ENCODE measurements at places on chromosomes 4 and X.

- no peak for DNase-seq
Measured at GRCh38 chrX:97787311-97787710, 903.6 kb downstream of the RPA4 start.

DNA sequence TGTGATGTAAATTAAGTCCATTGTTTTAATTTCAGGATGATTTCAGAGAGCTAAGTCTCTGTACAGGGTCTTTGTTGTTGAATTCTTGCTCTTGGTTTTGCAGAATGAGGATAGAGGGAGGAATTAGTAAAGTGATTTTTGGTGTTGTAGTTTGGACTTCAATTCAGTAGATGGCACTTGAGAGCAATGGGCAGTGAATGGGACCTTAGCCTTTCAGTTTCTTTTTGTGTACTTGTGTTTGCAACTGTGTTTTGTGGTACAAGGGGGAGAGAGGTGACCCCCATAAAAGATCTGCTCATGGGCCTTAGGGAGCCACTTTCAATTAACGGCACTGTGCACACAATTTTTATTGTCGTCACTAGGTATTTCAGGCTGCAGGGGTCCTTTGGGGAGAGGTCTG lies 340.0 kb downstream of the DCAF12L2 start:
- no peak for DNase-seq

DNA sequence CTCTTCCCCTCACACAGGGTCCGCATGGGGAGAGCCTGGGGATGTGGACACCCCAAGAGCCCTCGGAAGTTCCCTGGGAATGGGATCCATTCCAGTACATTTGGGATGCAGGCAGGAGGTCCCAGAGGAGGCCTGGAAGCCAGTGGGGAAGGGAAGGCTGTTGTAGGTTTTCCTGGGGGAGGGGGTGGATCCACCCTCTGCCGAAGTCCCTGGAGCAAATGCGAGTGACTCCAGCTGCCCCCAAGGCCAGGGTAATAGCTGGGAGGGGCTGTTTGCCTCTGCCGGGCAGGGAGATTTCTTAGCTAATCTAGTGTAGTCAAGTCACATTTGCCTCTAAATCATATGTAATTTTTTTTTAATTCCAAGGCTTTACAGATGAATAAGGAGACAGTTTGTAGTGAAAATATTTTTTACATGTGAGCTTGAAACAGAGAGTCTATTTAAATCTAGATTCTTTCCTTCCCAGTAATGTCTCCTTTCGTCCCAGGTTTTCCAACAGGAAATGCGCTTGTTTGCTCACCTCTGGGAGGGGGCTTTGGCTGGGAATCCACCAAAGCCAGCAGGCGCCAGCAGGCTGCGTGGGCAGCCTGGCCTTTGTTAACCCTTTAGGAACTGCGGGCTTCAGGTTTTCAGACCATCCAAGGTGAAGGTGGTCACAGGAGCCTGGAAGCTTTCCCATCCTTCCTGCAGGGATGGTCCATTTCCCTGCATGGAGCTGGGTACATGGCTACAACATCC lies 26.8 kb downstream of the SH3TC1 start:
- no peak for DNase-seq

DNA sequence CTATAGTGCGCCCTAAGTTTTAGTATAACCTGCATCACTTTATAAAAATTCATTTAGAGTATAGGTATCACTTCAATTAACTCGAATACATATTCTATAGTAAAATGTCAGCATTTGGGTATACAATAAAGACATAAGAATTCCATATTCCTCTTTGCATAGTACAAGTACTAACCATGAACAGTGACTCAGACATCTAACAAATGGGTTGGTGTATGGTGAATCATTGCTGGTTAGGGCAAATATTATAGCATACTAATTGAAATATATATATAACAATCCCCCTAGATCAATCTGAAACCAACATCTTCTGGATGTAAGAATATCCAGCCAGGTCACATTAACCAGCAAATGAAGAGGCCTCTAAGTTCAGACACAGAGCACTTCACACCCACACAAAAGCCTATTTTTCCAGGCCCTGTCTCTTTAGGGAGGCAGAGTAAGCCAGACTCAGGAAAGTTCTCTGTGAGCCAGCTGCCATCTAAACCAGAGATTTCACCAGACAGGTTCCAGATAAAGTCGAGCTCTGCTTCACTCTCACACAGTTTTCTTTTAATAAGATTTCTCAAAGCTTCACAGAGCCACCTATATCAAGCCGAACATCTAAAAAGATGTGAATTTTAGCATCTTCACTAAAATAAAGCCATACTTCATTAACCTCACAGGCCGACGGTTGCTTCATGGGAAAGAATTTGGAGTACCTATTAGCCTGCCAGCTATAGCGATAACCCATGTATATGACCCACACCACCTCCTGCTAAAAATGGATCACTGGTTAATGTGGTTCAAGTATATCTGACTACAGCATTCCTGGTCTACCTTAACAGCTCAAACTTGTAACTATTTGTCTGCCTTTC lies 200.0 kb upstream of the FTHL17 start:
- no peak for DNase-seq

GRCh38 chr4:140799686-140800225 lies 43.6 kb upstream of the TBC1D9 start:
- DNase-seq = no peak

GRCh38 chrX:38878641-38879340 lies 77.5 kb downstream of the MID1IP1 start:
- DNase-seq = no peak

- DNase-seq = no peak
Measured at GRCh38 chrX:1596676-1597344, 5.4 kb downstream of the AKAP17A start.

DNA sequence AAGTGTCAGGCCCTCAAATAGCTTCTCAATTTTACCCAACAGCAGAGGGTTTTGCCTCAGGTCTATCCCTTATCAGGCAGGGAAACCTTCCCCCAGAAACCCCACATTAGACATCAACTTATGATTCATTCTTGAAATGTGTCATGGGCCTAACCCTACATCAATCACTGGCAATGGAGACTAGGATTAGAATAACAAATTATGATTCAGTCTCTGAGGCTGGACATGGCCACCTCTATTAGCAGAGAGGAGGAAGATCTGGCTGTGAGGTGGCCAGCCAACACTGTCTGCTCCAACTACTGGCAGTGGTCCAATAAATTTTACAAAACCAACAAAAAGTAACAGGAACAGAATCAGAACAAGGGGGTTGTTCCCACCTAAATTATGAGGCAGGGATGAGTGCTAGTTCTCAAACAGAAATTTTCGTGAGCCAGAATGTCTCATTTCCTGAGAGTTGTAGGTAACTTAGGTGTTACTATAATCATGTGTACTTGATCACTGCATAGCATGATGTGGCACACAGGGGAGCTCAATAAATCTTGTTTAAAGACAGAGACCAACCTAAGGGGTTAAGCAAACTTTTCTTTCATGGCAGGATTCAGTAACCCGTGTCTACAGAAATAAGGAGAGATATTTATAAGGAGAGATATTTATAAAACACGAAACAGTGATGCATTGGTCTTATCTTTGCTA lies 126.8 kb downstream of the NFKB1 start:
- DNase-seq = no peak

GRCh38 chr4:22637306-22637705 lies 55.4 kb upstream of the GBA3 start:
- DNase-seq = no peak

- DNase-seq = no peak
Measured at GRCh38 chr4:81506731-81507130, 35.0 kb upstream of the RASGEF1B start.

DNA sequence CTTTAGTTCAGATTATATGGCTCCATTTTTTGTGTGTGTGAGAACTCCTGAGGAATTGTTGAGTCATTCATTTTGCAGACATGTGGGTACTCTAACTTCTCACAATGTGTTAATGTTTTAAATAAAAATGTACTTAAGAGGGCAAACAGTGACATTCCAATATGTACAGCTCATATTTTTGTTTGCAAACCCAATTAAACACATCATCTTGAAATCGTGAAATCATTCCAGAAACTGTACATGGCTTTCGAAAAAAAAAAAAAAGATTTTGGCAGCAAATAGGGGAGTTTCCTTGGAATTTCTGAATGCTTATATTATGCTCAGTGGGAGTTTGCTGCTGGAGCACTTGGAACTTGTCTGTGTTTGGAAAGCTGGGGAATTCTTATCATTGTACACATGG lies 85.0 kb downstream of the HPGD start:
- no peak for DNase-seq

DNA sequence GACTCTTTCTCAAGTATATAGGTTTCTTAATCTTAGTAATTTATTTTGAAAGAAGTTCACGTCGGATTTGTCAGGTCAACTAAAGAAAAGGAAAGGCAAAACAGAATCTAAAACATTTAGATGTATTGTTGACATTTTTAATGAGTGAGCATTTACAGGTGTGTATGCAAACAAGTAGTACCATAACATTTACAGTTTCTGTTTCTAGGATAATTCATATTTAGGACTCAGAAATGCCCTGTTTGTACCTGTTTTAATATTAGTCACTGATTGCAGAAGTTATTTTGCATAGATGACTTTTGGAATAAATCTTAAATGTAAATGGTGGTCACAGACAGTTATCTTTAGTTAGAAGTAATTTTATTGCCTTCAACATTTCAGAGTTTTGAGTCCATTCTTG lies 151.3 kb upstream of the NUDT6 start:
- no peak for DNase-seq

- DNase-seq = no peak
Measured at GRCh38 chr4:162406637-162407365, 243.0 kb upstream of the FSTL5 start.

DNA sequence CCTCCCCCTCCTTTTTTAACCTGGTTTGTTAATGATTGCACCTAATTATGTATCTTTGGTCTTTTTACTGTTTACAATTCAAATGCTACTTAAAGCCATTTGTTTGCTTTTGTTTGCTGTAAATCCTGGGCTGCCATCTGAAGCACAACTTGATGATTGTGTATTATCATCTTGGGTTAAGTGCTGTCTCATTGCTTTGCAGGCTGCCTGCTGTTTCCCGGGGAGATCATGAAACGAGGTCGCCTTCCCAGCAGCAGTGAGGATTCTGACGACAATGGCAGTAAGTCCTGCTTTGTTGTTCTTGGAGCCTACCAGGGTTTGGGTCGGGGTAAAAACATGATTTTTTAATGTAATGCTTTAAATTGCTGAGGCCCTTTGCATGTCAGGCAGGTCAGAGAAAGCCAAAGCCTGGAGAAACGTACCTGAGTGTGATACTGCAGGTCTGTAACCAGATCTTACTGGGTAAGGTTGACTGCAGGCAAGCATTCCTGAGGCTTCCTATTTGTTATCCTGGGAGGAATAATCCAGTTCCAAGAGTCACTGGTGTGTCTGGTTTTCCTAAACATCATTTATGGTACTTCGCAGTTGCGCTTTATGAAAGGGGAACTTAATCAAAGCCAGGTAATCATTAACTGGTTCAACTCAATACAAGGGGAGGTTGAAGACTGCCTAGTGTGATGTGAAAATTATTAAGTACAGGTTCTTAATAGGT lies 22.2 kb downstream of the JADE1 start:
- DNase-seq = peak; percentile 66

GRCh38 chr4:184994010-184994622 lies 24.2 kb upstream of the HELT start:
- DNase-seq = no peak

DNA sequence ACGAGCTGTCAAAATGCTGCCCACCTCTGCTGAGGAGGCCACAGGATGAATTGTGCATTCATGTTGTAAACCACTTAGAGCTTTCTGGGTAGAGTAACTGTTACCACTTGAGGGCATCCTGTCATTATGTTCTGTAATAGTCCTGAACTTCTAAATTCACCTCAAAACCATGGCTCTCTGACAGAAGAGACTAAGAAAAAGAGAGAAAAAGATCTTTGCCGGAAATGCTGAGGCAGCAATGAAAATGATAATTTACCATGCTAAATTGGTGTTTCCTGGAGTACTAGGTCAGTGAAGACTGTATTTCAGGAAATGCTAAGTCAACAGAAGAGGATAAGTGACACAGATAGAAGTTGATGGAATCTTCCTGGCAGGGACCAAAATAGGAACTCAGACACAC lies 942.3 kb upstream of the SLIT2 start:
- DNase-seq = no peak

- no peak for DNase-seq
Measured at GRCh38 chr4:70946939-70947338, 44.8 kb downstream of the MOB1B start.

GRCh38 chr4:156411531-156411930 lies 457.9 kb upstream of the CTSO start:
- DNase-seq = peak; percentile 13

- DNase-seq = no peak
Measured at GRCh38 chr4:156113138-156113765, 159.6 kb upstream of the CTSO start.

DNA sequence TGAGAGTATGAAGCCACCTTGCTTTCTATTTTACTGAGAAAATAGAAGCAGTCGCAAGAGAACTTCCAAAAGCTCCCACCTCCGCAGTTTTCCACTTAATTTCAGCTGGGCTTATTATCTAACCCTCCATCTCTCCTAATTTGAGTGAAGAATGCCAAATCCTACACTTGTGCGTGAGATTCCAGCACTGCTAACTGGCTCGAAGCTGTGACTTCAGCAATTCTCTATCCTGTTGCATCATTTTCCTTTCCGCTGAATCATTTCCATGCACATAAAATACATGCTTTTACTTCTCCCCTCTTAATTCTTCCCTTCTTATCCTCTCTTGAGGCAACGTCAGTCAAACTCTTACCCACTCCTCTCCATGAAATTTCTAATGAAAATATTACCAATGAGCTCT lies 189.5 kb downstream of the GASK1B start:
- no peak for DNase-seq

DNA sequence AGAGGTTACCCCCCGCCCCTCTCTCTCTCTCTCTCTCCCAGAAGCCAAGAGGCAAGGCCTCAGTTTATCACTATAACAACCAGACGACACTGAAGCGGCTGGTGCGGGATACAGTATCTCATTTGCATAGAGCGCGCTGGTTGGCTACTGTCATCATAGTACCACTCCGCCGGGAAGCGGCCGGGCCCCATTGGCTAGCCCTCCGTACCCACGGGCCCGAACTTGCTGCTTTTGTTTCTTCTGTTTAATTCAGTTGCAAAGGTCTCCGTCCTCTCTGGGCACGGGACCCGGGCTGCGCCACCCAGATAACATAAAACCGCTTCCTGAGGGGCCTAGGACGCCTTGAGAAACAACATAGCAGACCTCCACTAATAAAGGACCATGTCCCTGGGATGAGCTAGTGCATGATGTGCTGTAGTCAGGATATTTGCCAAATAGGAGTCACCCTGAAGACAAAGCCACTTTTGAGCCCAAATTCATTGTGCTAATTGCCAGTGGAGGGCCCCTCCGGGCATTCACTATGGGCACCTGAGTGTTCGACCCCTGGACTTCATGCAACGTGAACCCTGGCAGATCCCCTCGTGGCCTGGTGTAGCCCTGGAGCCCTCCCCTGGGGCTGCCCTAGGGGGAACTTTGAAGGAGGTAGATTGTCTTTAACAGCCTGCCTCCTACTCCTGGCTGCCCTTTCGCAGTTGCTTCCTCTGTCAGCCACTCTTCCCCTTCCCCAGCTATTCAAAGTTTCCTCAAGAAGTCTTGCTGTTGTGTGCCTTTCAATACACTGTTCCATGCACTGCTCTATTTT lies at the start of gene PCYT1B:
Gene PCYT1B (minus strand): TSS at position 91 of the 802 bp plus-strand sequence. CDS start 242 bp downstream, outside the sequence.
- peak; percentile 84 for DNase-seq
